H1 (cell line): ENCODE measurements at places on chromosomes 11 and 22.

DNA sequence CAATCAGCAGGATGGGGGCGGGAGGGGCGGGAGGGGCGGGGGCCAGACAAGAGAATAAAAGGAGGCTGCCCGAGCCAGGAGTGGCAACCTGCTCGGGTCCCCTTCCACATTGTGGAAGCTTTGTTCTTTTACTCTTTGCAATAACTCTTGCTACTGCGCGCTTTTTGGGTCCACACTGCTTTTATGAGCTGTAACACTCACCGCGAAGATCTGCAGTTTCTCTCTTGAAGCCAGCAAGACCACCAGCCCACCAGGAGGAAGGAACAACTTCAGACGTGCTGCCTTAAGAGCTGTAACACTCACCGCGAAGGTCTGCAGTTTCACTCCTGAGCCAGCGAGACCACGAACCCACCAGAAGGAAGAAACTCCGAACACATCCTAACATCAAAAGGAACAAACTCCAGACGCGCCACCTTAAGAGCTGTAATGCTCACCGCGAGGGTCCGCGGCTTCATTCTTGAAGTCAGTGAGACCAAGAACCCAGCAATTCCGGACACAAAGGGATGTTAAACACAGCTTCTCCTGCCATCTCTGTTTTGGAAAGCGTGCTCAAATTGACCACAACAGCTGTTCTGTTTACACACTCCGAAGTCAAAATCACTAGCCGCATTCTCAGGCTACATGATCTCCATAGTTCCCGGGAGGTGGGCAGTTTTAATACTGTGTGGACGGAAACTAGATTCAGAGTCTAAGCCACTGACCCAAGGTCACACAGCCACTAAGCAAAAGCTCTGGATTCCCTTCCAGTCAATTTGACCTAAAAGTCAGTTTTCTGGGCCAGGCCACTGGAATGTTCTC, 11.9 kb downstream of the PLAAT2 start:
- no peaks in the 10 kb centered on the region for H3K36me3 ChIP-seq
- H3K27me3 ChIP-seq = no peaks in the 10 kb centered on the region
- no peak overlapping the region for H3K27ac ChIP-seq
- peaks cover 2% of the 10 kb centered on the region for H3K4me1 ChIP-seq
- no peak for DNase-seq

DNA sequence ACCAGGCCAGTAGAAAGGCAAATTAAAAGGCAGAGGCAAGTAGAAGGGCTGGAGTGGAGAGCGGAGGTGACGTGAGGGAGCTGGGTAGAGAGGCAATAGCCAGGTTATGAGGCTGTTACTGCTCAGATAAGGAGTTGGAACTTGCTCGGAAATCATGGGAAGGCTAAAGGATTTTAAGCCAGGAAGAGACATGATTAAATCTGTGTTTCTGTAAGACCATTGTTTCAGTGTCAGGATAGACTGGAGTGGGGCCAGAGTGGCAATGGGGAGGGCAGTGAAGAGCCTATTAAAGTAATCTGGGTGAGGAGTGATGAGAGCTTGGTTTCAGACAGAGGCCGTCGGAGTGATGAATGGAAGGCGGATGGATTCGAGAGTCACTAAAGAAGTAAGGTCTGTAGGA, 39.0 kb downstream of the GRAMD1B start:
- H3K36me3 ChIP-seq = no peaks in the 10 kb centered on the region
- H3K4me3 ChIP-seq = no peak overlapping the region
- no peaks in the 10 kb centered on the region for H3K4me1 ChIP-seq

GRCh38 chr22:40898850-40899357, 37.0 kb upstream of the DNAJB7 start:
- no peaks in the 10 kb centered on the region for H3K27me3 ChIP-seq
- H3K36me3 ChIP-seq = no peaks in the 10 kb centered on the region
- no peak overlapping the region for H3K27ac ChIP-seq
- no peak overlapping the region for H3K4me3 ChIP-seq
- no peak for DNase-seq

- no peak overlapping the region for H3K27ac ChIP-seq
- no peak for DNase-seq
- no peaks in the 10 kb centered on the region for H3K36me3 ChIP-seq
- no peaks in the 10 kb centered on the region for H3K27me3 ChIP-seq
Observed at GRCh38 chr11:8070417-8071115, 10.4 kb upstream of the TUB start.

DNA sequence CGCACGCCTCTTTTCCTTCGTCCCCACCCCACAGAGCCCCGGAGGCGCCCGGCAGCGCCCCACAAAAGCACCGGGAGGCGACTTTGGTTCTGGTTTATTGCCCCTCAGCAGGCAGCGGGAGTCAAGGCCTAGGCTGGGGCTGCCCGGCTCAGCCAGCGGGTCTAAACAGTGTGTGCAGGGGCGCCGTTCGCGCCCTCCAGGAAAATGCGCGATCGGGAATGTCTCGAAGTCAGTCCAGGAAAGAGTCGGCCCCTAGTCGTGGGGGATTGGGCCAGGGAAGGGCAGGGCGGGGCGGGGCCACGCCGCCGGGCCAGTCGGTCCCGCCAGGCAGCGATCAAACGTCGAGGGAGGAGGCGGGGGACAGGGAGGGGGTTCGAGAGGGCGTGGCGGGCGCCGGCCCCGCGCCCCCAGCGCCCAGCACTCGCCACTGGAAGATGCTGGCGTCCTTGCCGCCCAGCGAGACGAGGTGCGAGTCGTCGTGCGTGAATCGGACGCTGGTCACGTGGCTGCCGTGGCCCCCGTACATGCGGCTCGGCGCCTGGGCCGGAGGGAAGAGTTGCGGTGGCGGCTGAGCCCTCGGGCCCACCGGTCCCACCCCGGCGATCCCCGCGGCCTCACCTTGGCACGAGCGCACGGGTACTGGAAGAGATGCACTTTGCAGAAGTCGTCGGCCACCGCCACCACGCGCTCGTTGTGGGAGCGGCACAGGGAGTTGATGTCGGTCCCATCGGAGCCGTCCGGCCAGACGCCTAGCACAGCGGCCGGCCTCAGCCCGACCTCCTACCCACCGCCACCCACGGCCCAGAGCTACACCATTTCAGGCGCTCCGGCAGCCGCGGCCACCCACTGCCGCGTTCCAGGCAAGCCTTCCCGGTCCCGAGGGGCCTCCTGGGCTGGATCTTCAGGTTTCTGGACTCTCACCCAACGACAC, 741 bp upstream of the MTA2 start:
- H3K27ac ChIP-seq = no peak overlapping the region; the same call in 1 of the 2 replicates
- peak overlapping the region; percentile 86 for H3K4me3 ChIP-seq
- no peak for DNase-seq

DNA sequence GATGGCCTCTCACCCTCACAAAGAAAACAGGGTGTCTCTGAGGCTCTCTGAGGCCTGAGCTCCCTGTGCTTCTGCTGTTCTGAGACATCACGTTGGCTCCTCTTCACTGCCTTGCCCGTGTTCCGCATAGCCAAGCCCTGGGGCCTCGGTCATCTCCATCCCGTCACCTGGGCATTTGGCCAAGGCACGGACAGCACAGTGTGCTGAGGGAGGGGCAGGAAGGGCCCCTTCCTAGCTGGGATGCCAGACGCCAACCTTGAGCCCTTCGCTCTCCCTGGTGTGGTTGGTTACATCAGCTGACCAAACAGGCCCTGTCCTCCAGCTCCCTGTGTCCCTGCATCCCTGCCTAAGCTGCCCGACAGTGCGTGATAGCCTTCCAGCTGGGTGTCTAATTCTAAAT, 25.9 kb downstream of the MOV10L1 start:
- DNase-seq = no peak
- H3K27me3 ChIP-seq = no peaks in the 10 kb centered on the region
- H3K4me3 ChIP-seq = no peak overlapping the region
- no peaks in the 10 kb centered on the region; the same call in 1 of the 2 replicates for H3K36me3 ChIP-seq
